Ecto neural progenitor cell (in vitro differentiated cells): ENCODE measurements at places on chromosomes 6 and 20.

- DNase-seq: no peak
Observed at GRCh38 chr6:137926207-137926731, 59.2 kb downstream of the TNFAIP3 start.

DNA sequence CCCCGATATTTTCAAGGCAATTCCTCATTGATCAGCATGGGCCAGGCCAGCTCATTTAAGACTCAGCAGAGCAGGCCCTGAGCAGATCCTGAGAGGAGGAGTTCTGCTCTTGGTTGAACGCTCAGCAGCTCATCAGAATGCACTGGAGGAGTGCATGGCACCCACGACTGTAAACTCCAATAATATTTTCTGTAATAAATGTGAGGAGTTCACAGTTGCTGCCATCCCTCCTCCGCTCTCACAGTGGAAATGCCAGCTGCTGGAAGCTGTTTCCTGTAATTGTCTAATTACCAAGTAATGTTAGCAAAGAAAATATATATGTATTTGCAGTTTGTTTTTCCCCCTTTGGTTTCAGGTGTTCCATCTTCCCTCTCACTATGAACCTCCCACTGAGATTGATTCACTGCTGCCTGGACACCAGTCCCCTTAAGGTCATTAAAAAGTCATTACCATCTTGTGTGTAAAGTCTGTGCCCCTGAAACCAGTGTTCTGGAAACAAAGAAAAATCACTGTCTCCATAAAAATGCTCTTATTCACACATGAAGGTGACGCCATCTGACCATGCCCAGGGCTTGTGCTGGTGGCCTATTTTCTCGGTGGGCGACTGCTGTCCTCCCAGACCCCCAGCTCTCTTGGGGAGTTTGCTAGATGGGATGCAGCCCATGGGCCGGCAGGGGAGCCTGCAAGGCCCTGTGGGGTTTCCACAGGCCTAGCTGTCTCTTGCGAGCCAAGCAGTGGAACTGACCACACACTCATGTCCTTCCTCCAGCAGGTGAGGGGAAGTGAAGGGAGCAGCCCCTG lies 374.2 kb downstream of the ZFAND3 start:
- DNase-seq: no peak

GRCh38 chr20:37903317-37904007 lies 535 bp downstream of the VSTM2L start:
- DNase-seq: no peak

DNA sequence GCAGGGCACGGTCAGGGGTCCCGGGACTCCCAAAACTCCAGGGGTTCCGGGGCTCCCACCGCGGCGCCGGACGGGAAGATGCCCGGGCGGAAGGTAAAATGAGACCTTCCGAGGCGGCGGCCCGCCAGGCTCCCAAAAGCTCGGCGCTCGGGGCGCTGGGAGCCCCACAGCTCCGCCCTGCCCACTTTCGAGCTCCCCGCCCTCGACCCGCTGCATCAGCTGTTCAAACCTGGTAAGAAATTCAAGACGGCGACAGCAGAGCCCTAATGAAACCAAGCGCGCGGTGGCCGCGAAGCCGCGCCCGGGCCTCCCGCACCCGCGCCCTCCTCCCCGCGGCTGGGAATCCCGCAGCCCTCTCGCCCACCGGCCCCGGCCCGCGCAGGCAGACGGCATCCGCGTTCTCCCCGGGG lies 369 bp downstream of the SLC4A11 start:
- DNase-seq: peak; percentile 63

DNA sequence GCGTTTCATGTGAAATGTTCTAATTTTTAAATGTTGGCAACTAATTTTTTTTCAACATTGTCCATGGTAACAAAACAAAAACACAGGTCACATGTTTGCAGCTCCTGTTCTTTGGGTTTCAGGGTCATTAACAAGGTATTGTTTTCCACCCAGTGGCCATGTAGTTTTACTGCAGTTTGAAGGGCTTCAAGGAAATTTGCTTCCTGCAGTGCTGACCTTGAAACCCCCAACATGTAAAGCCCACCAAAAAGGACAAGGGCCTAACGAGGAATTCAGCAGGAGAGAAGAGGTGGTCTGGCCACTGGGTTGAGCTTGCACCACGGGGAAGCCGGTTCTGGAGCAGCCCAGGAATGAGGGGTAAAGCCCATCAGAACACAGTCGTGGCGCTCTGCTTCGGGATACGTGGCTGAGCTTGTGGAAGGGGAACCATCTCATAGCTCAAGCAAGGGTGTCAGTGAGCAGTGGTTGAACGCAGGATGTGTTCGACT lies 13.9 kb upstream of the KLHL31 start:
- DNase-seq: no peak

- no peak for DNase-seq
Observed at GRCh38 chr20:57936636-57937385, 227.0 kb upstream of the PMEPA1 start.

GRCh38 chr20:38290829-38291814 lies 12.8 kb upstream of the BPI start:
- peak; percentile 75 for DNase-seq

GRCh38 chr6:12356431-12356830 lies 66.3 kb downstream of the EDN1 start:
- DNase-seq: no peak

DNA sequence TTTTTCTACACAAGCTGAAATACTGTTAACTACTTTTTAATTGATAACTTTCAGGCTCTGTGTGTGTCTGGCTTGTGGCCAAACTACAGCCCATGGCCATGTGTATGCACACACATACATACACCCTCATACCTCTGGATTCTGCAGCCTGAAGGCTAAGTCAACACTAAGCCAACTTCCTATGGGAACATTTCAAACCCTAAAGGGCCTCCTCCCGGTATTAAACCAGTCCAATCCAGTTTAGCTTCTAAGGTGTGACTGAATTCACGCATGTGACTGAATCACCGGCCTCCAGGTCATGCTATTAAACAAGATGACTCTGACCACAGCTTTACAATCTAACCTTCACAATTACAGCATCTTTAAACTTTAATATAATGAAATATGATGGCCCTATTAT lies 20.7 kb upstream of the DST start:
- no peak for DNase-seq
